ENCODE measurements at places on chromosomes 1 and 21.

GRCh38 chr1:208100906-208101305, 143.3 kb downstream of the PLXNA2 start:
- DNase-seq: no peak

- DNase-seq: peak; percentile 22
Measured at GRCh38 chr1:247681288-247681897, 1.9 kb upstream of the OR13G1 start.

DNA sequence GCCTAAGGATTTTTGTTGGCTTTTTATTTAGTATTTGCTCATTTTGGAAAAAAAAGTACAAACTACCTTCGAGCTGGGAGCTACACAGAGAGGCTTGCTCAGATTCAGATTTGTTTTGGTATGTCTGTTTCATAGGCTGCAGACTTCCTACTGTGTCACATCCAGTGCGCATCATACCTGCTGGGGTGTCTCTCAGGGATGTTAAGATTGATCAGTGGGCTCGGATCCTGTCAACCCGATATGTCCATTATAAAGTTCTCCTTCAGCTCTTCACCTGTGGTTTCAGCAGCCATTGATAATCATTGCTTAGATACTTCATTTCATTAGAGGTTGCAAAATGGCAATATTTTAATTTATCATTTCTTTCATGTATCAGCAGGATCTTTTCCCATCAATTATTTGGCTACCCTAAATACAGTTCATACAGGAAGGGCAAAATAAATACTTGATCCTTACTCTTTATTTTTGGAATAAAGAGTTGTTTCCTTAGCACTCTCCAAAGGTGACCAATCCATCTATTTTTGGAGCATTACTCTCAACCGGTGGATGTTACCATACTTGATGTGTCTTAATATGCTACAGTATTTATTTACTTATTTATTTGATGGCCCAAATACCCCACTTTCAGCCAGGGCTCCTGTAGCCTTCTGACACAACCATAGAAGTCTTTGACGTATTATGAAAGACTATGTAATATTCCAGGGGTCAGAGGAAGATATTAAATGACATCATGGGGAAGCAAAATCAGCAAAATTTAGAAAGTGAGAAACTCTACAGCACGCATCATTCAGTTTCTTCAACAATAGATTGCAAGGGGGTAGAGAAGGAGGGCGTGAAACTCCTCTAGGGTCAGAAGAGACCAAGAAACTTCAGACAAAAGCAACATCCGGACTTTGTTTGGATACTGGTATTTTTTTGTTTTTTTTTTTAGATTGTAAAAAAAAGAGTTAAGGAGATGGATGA, 55.3 kb upstream of the HNRNPU start:
- DNase-seq: no peak

- DNase-seq: no peak
Measured at GRCh38 chr1:42179275-42179674, 14.7 kb upstream of the GUCA2A start.

- no peak for DNase-seq
Measured at GRCh38 chr1:92822879-92823278, 9.0 kb upstream of the RPL5 start.

DNA sequence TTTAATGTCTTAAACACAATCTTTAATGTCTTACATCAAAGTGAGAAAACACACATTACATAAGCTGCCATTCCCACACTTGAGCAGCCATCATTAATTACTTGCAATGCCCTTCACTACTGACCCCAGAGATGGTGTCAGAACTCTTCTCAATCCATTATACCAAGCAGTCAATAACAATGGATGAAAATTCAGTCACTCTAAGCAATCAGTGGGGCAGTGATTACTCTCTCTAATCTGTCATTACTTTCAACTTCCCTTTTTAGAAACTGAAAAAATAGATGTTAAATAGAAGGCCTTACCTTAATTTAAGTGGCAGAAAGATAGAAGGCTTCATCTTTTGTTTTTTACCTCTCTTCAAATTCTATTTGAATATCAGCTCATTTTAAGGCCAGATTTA, 9.7 kb upstream of the FRRS1 start:
- no peak for DNase-seq

DNA sequence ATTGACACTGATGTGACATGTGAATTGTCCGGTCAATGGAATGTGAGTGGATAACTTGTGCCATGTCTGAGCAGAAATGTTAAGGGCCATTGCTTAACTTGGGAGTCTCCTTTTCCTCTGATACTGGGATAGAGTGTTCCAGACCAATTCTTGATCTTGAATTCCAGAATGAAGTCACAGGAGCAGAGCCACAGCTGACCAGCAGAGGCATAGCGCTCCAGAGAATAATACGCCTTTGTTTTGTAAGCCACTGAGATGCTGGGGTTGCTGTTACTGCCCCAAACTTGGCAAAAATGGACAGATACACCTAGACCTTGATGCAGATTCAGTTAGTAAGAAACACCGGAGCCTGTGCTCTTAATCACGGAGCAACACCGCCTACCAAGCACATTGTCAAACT, 6.3 kb downstream of the KCNJ6 start:
- no peak for DNase-seq

Measured in right hindlimb (tissue), 1 donor.